ENCODE measurements at places on chromosomes 2 and 18.
A peak's percentile ranks its signal among the peaks of the same experiment; 100 is the strongest.

DNA sequence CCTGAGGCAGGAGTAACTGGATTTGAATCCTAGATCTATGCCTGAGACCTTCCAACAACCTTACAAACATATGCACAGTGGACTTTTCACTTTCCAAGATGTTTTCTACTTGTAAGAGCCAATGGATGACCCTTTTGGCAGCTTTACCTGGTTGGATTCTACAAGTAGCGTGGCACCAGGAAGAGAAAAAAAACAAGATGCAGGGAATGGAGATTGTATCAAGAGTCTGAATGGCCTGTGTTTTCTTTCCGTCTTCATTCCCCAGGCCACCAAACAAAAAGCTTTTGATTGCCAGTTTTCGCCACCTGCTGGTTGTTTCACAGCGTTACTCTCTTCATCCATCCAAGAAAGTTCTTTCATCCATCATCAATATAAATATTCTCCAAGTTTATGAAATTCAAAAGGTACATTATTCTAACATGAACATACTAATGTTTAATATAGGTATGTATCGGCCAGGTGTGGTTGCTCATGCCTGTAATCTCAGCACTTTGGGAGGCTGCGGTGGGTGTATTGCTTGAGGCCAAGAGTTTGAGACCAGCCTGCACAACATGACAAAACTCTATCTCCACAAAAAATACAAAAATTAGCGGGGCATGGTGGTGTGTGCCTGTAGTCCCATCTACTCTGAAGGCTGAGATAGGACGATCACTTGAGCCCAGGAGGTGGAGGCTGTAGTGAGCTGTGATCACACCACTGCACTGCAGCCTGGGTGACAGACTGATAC is 3.5 kb upstream of the BCL2 start:
- H3K27me3 ChIP-seq: peaks cover 16% of the 10 kb centered on the region
- peak overlapping the region; percentile 11 for H3K27ac ChIP-seq
- H3K36me3 ChIP-seq: peaks cover 12% of the 10 kb centered on the region
- peaks cover 22% of the 10 kb centered on the region for H3K4me1 ChIP-seq

DNA sequence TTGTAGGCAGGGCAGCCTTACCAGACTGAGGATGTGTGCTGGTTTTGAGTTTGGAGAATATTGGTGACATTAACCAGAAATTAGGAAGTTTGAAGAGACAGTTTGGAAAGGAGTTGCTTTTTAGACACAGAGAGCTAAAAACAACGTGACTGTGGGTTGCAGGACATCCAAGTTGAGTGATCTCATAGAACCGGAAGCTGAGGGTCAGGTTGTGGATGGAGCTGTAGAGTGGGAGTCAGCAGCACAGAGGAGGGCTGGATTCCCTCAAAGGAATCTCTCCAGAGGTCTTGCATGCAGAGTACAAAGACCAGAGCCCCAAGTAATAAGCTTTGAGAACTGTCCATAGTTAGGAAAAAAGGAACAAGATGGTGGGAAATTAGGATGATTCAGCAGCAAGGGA is 9.3 kb downstream of the MAPRE3 start:
- H3K4me3 ChIP-seq: no peak overlapping the region
- no peaks in the 10 kb centered on the region for H3K4me1 ChIP-seq

- H3K27me3 ChIP-seq: peaks cover 2% of the 10 kb centered on the region
- no peak overlapping the region for H3K4me3 ChIP-seq
- H3K27ac ChIP-seq: no peak overlapping the region
- DNase-seq: no peak
- H3K36me3 ChIP-seq: peaks cover 11% of the 10 kb centered on the region
- H3K4me1 ChIP-seq: peaks cover 8% of the 10 kb centered on the region
These were observed 48.8 kb upstream of the PPP1CB start for GRCh38 chr2:28702878-28703277.

GRCh38 chr2:159030674-159031380 is 62.4 kb downstream of the TANC1 start:
- peaks cover 12% of the 10 kb centered on the region for H3K36me3 ChIP-seq
- no peak for DNase-seq
- H3K4me1 ChIP-seq: peaks cover 63% of the 10 kb centered on the region
- H3K4me3 ChIP-seq: no peak overlapping the region

DNA sequence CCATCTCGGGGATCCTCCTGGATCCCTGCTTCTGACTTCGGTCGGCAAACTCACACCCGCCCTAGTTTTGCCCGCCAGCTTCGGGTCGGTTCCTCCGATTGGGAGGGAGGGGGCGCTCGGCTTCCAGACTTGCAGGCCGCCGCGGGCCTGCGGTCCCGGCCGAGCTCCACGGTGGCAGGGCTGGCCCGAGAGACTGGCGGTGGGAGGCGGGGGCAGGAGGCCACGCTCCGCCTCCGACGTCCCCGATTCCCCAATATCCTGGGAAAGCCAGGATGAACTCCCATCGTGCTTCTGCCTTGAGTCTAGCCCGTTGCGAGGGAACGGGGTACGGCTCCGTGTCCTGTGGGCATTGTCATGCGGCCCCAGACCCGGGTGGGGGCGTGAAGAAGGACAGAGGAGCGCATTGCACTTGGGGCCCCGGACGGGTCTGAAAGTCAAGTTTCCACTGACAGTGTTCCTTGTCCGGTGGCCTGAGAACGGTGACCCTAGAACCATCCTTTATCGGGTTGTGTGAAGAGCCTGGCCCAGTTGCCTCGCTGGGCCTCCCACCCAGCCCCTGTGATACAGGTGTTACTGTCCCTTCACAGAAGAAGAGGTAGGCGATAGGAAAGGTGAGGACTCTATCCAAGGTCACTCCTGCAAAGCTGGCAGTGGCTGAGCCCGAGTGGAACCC is 2.4 kb upstream of the INHBB start:
- peak; percentile 91 for DNase-seq
- H3K36me3 ChIP-seq: peaks cover 4% of the 10 kb centered on the region
- H3K27ac ChIP-seq: no peak overlapping the region
- H3K4me3 ChIP-seq: no peak overlapping the region
- H3K4me1 ChIP-seq: peaks cover 9% of the 10 kb centered on the region
- peaks cover 13% of the 10 kb centered on the region for H3K27me3 ChIP-seq

GRCh38 chr2:203431391-203432185 is 103.4 kb downstream of the ABI2 start:
- H3K4me3 ChIP-seq: no peak overlapping the region
- peaks cover 9% of the 10 kb centered on the region for H3K4me1 ChIP-seq
- H3K27ac ChIP-seq: no peak overlapping the region
- peaks cover 4% of the 10 kb centered on the region for H3K36me3 ChIP-seq
- H3K27me3 ChIP-seq: no peaks in the 10 kb centered on the region

DNA sequence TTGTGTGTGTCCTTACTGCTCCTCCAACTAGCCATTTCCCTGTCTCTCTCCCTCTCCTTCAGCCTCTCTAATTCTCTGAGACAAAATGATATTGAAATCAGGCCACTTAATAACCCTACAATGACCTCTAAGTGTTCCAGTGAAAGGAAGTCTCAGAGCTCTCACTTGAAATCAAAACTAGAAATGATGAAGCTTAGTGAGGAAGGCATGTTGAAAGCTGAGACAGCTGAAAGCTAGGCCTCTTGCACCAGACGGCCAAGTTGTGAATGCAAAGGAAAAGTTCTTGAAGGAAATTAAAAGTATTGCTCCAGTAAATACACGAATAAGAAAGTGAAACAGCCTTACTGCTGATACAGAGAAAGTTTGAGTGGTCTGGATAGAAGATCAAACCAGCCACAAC is 72.9 kb downstream of the PRKCE start:
- H3K27ac ChIP-seq: no peak overlapping the region
- H3K4me3 ChIP-seq: no peak overlapping the region
- H3K4me1 ChIP-seq: peaks cover 3% of the 10 kb centered on the region
- DNase-seq: no peak
- H3K27me3 ChIP-seq: peaks cover 2% of the 10 kb centered on the region
- no peaks in the 10 kb centered on the region for H3K36me3 ChIP-seq

- no peak for DNase-seq
- H3K4me1 ChIP-seq: peaks cover 2% of the 10 kb centered on the region
- no peak overlapping the region for H3K27ac ChIP-seq
- peaks cover 5% of the 10 kb centered on the region for H3K27me3 ChIP-seq
- H3K36me3 ChIP-seq: no peaks in the 10 kb centered on the region
These were observed 43.7 kb downstream of the EHD3 start for GRCh38 chr2:31277621-31278020.

DNA sequence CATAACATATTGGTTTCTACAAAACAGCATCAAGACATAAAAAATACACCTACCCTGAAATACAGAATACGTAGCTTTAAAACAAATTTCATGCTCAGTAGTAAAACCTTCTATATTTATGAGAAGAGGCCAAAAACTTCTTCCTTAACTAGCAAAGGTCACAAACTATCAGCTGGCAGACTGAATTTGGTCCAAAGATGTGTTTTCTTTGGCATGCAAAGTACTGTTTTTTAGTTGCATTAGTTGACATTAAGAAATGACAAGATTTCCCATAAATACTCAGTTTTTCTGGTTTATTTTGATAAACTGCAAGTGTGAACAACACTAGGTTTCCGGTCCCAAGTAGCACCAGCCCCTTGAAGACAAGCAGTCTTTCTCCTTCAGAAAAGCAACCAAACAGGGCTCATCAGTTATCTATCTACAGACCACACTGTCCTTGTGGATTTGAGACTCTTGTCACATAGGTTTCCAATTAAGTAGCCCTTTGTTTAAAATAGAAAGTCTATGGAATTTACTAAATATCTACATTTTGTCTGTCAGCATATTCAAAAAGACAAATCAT is 35.6 kb downstream of the SLC25A12 start:
- DNase-seq: no peak
- H3K4me1 ChIP-seq: no peaks in the 10 kb centered on the region
- no peak overlapping the region for H3K4me3 ChIP-seq
- H3K36me3 ChIP-seq: peaks cover 5% of the 10 kb centered on the region

GRCh38 chr2:30683236-30683956 is 123.8 kb downstream of the CAPN13 start:
- no peaks in the 10 kb centered on the region for H3K4me1 ChIP-seq
- no peak for DNase-seq
- H3K27ac ChIP-seq: no peak overlapping the region
- H3K4me3 ChIP-seq: no peak overlapping the region
- H3K36me3 ChIP-seq: no peaks in the 10 kb centered on the region

DNA sequence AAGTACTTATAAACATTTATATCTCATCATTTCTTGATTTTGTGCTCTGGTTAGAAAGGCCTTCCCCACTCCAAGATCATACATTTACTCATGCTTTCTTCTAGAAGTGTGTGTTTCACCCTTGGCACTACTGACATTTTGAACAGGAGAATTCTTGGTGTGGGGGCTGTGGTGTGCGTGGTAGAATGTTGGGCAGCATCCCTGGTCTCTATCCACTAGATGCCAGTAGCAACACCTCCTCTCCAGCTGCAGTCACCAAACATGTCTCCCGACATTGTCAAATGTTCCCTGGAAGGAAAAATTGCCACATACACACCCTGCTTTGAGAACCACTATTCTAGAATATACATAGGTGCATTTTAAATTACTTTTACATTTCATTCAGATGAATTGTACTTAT is 8.7 kb upstream of the TGIF1 start:
- no peaks in the 10 kb centered on the region for H3K36me3 ChIP-seq
- H3K4me1 ChIP-seq: peaks cover 5% of the 10 kb centered on the region
- peak; percentile 39 for DNase-seq
- no peak overlapping the region for H3K27ac ChIP-seq

DNA sequence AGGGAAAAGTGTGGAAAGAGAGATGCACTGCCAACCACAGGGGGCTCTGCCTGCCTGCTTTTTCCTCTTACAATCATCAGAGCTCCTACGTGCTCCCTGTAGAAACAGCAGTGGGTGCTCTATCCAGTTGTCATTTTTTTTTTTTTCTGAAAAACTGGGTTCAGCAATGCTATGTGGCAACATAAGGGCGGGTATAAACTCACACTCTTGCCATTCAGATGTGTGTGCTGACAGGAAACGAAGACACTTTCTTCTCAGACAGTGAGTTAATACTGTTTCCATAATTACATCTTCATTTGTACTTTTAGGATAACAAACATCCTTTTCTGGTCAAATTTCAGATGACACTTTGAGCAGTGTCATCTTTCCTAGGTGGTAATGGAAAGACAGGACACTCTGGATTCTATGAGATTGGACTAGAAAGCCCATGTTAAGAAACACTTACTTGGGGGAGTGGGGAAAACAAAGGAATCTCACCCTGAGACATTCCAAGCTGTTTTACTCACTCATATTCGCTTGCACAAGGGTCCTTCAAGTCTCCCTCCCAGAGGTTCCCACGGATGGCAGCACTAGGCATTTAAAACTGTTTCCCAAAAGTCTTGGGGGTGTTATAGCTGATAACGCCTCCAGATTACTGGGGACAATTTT is 41.3 kb downstream of the CCDC93 start:
- peaks cover 2% of the 10 kb centered on the region for H3K27me3 ChIP-seq
- H3K36me3 ChIP-seq: peaks cover 45% of the 10 kb centered on the region
- DNase-seq: no peak
- H3K4me3 ChIP-seq: peak overlapping the region; percentile 70
- H3K4me1 ChIP-seq: peaks cover 21% of the 10 kb centered on the region

DNA sequence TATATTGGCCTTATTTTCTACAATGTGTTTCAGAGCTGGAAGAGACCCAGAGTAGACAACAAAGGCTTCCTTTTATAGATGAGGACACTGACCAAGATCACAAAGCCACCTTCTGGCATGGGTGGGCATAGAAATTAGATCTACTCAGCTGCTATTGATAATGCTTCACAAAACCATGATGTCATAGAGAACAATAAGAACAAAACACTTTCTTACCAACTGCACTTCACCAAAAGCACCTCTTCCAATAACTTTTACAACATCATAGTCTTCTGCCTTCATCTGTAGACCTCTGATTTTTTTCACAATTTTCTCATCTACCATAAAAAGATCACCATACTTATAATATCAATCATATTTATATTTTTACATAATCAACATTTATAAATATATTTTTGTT is 58.1 kb downstream of the ROCK2 start:
- no peak for DNase-seq
- H3K4me1 ChIP-seq: peaks cover 34% of the 10 kb centered on the region
- H3K27me3 ChIP-seq: peaks cover 2% of the 10 kb centered on the region
- H3K4me3 ChIP-seq: no peak overlapping the region
- H3K27ac ChIP-seq: peak overlapping the region; percentile 25
- peaks cover 41% of the 10 kb centered on the region for H3K36me3 ChIP-seq

DNA sequence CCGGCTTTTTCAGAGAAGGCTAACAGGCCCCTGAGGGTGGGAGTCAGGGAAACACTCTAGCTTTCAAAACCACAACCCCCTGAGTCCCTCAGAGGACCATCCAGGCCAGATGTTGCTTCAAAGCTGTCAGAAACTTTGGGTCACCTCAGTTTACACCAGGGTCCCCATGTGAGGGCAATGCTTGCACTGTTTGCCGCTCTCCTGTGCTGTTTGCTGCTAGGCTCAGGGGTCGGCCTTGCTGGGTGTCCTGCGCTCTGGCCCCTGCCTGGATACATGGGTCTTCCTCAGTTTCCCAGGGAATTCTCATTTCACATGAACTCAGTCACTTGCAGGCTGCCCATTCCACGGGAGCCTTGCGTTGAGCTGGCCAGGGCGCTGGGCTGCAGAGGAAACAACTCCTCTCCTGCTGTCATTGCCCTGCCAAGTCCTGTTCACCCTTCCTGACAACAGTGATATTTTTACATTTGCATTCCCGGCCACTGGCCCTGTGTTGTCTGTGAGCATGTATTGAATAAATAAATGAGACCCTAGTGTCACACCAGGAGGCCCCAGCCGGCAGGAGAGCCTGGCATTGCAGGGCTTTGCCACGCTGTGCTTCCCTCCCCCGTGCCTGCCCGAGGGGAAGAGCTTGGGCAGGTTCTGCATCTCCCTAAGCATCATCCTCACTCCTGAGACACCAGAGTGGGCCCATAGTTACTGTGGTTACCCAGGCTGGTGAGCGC is 73.2 kb upstream of the RAB6C start:
- H3K4me1 ChIP-seq: no peaks in the 10 kb centered on the region
- no peak overlapping the region for H3K27ac ChIP-seq
- DNase-seq: no peak
- no peak overlapping the region for H3K4me3 ChIP-seq

Measured in endothelial cell (in vitro differentiated cells).